ENCODE measurements at places on chromosomes 12 and 14.

DNA sequence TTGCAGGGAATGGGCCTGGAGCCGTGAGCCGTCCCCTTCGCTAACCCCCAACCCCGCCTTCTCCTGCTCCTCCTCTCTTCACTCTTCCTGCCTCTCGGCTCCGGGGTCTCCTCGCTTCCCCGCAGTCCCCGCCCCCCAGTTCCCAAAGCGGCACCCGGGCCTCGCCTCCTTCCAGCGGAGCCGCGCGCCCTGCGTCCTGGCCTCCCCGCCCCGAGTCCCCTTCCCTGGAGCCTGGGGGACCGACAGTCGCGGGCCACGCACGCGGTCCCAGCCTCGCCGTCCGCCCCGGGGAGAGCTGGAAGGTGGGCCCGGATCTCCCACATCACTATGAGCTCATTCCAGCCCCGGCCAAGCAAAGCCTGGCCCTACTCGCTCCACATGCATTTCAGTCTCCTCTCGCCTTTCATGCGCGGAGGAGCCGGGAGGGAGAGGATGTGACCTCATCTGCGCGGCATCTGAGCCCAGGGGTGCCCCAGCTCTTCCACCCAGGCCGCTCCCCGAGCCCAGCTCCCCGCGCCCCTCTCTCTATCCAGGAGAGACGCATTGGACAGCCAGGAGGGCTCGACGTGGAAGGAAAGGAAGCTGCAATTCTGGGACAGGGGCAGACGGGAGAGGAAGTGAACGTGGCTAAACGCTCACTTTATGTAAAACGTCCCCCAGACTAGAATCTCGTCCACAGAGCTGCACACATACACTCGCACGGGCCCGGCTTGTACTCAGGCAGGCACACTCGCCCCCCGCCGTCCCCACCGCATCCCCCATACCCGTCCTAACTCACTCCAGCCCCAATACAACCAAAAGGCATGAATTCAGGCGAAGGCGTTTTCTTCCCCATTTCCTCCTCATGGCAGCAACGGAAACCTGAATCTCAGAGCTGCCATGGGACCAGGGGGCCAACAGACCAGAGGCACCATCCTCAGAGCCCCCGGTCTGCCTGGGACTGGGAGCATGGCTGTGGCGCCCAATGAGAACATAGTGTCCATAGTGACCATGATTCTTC is 108.7 kb upstream of the CCND2 start:
- H3K4me3 ChIP-seq = peak overlapping the region; percentile 24
- H3K27ac ChIP-seq = peak overlapping the region; percentile 97
- no peaks in the 10 kb centered on the region for H3K27me3 ChIP-seq
- peak; percentile 75 for DNase-seq
- H3K4me1 ChIP-seq = peaks cover 6% of the 10 kb centered on the region

- H3K27me3 ChIP-seq = no peaks in the 10 kb centered on the region
- H3K4me3 ChIP-seq = no peak overlapping the region
- H3K27ac ChIP-seq = no peak overlapping the region
- H3K36me3 ChIP-seq = no peaks in the 10 kb centered on the region
- DNase-seq = no peak
- H3K4me1 ChIP-seq = no peaks in the 10 kb centered on the region
These were observed 21.7 kb downstream of the TRAF3 start for GRCh38 chr14:102798926-102799325.

DNA sequence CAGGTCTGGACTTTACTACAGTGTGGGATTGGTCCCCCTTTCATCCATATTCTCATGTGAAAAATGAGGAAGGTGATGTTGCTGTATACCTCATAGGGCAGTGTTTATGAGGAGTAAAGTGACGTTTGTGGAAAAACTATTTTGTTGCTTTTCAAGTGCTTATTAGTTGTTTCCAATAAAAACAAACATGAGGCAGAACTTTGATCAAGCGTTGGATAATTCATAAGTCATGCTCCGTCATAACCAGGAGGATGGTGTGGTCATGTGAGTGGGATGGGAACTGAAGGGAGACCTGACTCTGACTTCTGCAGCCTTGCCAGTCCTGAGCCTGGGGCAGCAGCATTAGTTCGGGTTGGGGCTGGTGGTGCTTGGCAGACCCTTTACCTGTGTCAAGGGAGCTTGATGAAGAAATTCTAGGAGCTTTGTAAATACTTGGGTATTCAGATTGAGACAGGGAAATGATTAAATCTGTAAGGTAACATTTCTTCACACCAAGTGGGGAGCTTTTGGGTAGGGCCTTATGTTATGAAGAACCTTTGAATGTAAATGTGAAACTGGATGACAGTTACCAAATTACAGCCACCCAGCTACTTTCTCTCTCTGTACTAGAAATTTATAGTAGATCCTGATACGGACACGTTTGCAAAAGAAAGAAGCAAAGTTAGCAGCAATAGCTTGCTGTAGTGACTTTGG is 462.4 kb upstream of the RGS6 start:
- no peaks in the 10 kb centered on the region for H3K36me3 ChIP-seq
- H3K27ac ChIP-seq = no peak overlapping the region
- no peaks in the 10 kb centered on the region for H3K27me3 ChIP-seq
- DNase-seq = no peak

- peak overlapping the region; percentile 22 for H3K27ac ChIP-seq
- H3K4me1 ChIP-seq = peaks cover 20% of the 10 kb centered on the region
- no peak for DNase-seq
These were observed 44.7 kb downstream of the TMEM117 start for GRCh38 chr12:43880547-43880946.

GRCh38 chr12:10563966-10564365 is 49.4 kb downstream of the MAGOHB start:
- no peaks in the 10 kb centered on the region for H3K4me1 ChIP-seq
- H3K36me3 ChIP-seq = no peaks in the 10 kb centered on the region
- no peak overlapping the region for H3K4me3 ChIP-seq

GRCh38 chr14:104870368-104871144 is 5.5 kb downstream of the CEP170B start:
- no peak for DNase-seq
- H3K36me3 ChIP-seq = no peaks in the 10 kb centered on the region
- H3K27me3 ChIP-seq = no peaks in the 10 kb centered on the region
- H3K4me3 ChIP-seq = no peak overlapping the region
- H3K4me1 ChIP-seq = peaks cover 21% of the 10 kb centered on the region

- H3K4me3 ChIP-seq = no peak overlapping the region
- DNase-seq = no peak
- peaks cover 34% of the 10 kb centered on the region for H3K4me1 ChIP-seq
- peaks cover 4% of the 10 kb centered on the region for H3K27me3 ChIP-seq
- peak overlapping the region; percentile 72 for H3K27ac ChIP-seq
- no peaks in the 10 kb centered on the region for H3K36me3 ChIP-seq
These were observed 11.2 kb downstream of the AHNAK2 start for GRCh38 chr14:104966981-104967385.

GRCh38 chr12:111780166-111780565 is 13.4 kb downstream of the ALDH2 start:
- H3K4me1 ChIP-seq = peaks cover 36% of the 10 kb centered on the region
- peak overlapping the region; percentile 94 for H3K27ac ChIP-seq
- no peak for DNase-seq
- no peaks in the 10 kb centered on the region for H3K36me3 ChIP-seq

- H3K27me3 ChIP-seq = peaks cover 22% of the 10 kb centered on the region
- no peak for DNase-seq
- H3K36me3 ChIP-seq = no peaks in the 10 kb centered on the region
- H3K27ac ChIP-seq = no peak overlapping the region
- no peak overlapping the region for H3K4me3 ChIP-seq
These were observed 36.0 kb downstream of the SYNDIG1L start for GRCh38 chr14:74389980-74390379.

- H3K27me3 ChIP-seq = no peaks in the 10 kb centered on the region
- H3K36me3 ChIP-seq = peaks cover 3% of the 10 kb centered on the region
- H3K4me3 ChIP-seq = no peak overlapping the region
- no peak overlapping the region for H3K27ac ChIP-seq
- H3K4me1 ChIP-seq = no peaks in the 10 kb centered on the region
- DNase-seq = no peak
These were observed 25.7 kb downstream of the TBC1D15 start for GRCh38 chr12:71865166-71865713.

- no peaks in the 10 kb centered on the region for H3K36me3 ChIP-seq
- no peak overlapping the region for H3K27ac ChIP-seq
- H3K4me3 ChIP-seq = no peak overlapping the region
These were observed 6.5 kb downstream of the GLRX5 start for GRCh38 chr14:95541346-95541745.

- H3K4me3 ChIP-seq = no peak overlapping the region
- H3K36me3 ChIP-seq = no peaks in the 10 kb centered on the region
- no peaks in the 10 kb centered on the region for H3K27me3 ChIP-seq
- DNase-seq = no peak
These were observed 16.7 kb downstream of the EPS8 start for GRCh38 chr12:15772405-15773018.

DNA sequence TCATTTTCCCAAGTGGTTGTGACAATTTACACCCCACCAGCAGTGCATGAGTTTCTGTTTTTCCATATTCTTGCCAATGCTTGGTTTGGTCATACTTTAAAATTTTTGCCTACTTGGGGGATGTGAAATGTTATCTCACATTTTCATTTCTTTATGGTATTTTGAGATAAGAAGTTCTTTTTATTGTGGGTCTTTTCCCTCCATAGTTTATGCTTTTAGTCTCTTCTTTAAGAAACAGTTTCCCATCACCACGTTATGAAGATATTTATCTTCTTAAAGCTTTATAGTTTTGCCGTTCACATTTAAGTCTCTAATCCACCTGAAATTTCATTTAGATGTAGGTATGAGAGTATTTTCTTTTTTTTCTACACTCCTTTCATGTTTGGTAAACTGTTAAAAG is 95.7 kb downstream of the PPM1A start:
- peaks cover under 1% of the 10 kb centered on the region for H3K27me3 ChIP-seq
- no peak for DNase-seq
- no peaks in the 10 kb centered on the region for H3K4me1 ChIP-seq
- H3K4me3 ChIP-seq = no peak overlapping the region
- H3K27ac ChIP-seq = no peak overlapping the region

- peaks cover 26% of the 10 kb centered on the region for H3K4me1 ChIP-seq
- no peaks in the 10 kb centered on the region for H3K27me3 ChIP-seq
- no peaks in the 10 kb centered on the region for H3K36me3 ChIP-seq
- no peak overlapping the region for H3K4me3 ChIP-seq
These were observed 5.9 kb downstream of the ARL6IP4 start for GRCh38 chr12:122986258-122986871.

GRCh38 chr12:18932211-18932610 is 194.3 kb downstream of the CAPZA3 start:
- no peaks in the 10 kb centered on the region for H3K4me1 ChIP-seq
- no peak overlapping the region for H3K27ac ChIP-seq
- no peaks in the 10 kb centered on the region for H3K27me3 ChIP-seq
- no peak for DNase-seq
- no peak overlapping the region for H3K4me3 ChIP-seq

GRCh38 chr12:46354111-46354801 is 18.3 kb downstream of the SLC38A2 start:
- no peak overlapping the region for H3K27ac ChIP-seq
- peaks cover 7% of the 10 kb centered on the region for H3K36me3 ChIP-seq
- H3K4me1 ChIP-seq = no peaks in the 10 kb centered on the region
- H3K4me3 ChIP-seq = no peak overlapping the region

DNA sequence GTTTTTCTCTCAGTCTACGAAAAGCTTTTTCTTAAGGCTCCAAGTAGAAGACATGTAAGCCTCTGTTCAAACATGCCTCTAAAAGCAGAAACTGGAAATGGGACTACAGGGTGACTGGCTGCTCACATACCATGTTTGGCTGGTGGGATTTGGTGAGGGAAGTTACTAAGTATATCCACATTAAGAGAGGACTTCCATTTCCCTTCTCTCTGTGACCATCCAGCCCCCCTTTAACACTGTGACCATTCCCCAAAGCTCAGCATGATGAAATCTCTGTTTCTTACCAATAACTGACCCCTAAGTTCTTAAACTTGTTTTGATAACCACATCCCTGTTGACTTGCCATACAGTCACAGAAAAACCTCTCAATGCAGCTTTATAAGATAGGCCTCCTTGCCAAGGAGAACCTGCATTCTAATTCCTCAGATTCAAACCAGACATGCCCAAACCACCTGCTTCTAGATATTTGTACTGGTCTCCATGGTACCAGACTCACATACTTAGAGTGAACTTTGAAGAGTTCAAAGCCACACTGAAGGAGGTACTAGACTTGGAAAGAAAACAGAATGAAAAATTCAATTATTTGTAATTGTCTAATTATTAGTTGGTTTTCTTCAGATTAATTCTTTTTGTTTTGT is 102.2 kb downstream of the VEZT start:
- no peak overlapping the region for H3K4me3 ChIP-seq
- H3K27ac ChIP-seq = peak overlapping the region; percentile 80
- peaks cover 18% of the 10 kb centered on the region for H3K4me1 ChIP-seq
- H3K36me3 ChIP-seq = no peaks in the 10 kb centered on the region

GRCh38 chr12:127548123-127548553 is 718.8 kb upstream of the TMEM132C start:
- H3K4me3 ChIP-seq = no peak overlapping the region
- no peak for DNase-seq

GRCh38 chr14:74936731-74937130 is 13.7 kb upstream of the RPS6KL1 start:
- peaks cover 5% of the 10 kb centered on the region for H3K4me1 ChIP-seq
- H3K27me3 ChIP-seq = peaks cover 5% of the 10 kb centered on the region
- no peaks in the 10 kb centered on the region for H3K36me3 ChIP-seq
- H3K27ac ChIP-seq = no peak overlapping the region

GRCh38 chr12:94074216-94074979 is 74.0 kb upstream of the PLXNC1 start:
- no peak for DNase-seq
- H3K27me3 ChIP-seq = no peaks in the 10 kb centered on the region
- H3K36me3 ChIP-seq = no peaks in the 10 kb centered on the region
- no peaks in the 10 kb centered on the region for H3K4me1 ChIP-seq
